ENCODE measurements at places on chromosomes 4 and X.

- DNase-seq: no peak
Observed at GRCh38 chr4:97582890-97583289, 560.4 kb downstream of the STPG2 start.

GRCh38 chr4:178778496-178778895 lies 1336.3 kb upstream of the AGA start:
- no peak for DNase-seq

GRCh38 chr4:13238936-13239335 lies 245.2 kb downstream of the RAB28 start:
- no peak for DNase-seq

DNA sequence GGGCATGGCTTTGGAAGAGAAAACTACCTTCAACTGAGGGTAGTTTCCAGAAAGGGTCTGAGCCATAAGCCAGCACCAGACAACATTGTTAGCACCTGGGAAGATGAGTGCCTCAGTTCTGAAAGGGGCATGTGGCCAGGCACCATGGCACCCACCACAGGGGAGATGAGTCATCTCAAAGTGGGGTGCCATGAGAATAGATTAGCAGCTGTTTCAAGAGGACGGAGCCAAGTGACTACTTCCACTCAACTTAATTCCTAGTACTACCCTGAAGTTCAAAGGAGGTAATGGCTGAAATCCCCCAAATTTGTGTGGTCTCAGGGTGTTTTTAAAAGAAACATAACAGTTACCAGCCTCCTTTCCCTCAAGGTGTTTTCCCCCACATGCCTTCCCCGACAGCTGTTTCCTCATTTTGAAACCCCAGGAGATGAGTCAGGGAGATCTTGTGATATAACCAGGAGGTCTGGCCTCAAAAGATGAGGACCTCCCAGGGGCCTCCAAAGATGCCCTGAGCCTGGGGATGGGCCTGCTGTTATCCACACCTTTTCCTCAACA lies 27.8 kb upstream of the FTHL17 start:
- no peak for DNase-seq

- no peak for DNase-seq
Observed at GRCh38 chrX:40004246-40004535, 93.6 kb downstream of the BCOR start.

GRCh38 chrX:20217271-20217670 lies 49.4 kb downstream of the RPS6KA3 start:
- no peak for DNase-seq

DNA sequence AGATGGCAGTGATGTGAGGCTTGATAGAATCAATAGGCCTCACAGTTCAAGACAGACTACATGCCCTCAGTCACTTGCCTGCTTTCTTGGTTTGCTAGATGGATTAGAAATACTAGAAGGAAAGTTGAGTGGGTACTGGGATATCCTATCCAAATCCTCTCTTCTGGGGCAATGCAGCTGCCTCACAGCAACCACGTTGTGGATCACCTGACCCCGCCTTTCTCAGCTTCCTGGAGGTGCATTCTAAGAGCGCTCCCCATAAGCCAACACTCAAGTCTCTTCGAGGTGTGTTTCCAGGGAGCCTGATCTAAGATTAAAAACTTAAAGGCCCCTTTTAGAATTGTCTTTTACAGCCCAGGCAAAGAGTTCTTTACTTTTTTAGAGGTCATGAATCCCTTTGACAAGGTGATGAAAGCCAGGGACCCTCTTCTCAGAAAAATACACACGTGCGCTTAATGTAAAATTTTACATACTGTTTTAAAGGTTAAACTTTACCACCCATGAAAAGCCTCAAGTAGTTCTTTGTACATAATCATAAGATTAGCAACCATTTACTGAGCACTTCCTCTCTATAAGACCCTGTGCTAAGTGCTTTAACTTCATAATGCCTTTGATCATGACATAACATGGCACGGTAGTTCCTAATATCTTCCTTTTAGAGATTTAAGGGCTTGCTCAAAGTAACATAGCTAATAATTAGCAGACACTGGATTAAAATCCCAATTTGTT lies 840 bp upstream of the RPL34 start:
- no peak for DNase-seq

GRCh38 chr4:148986951-148987350 lies 544.7 kb upstream of the NR3C2 start:
- DNase-seq: no peak

- DNase-seq: no peak
Observed at GRCh38 chrX:77167993-77168392, 279.2 kb upstream of the FGF16 start.

GRCh38 chr4:16457944-16458343 lies 231.7 kb upstream of the TAPT1 start:
- DNase-seq: no peak

DNA sequence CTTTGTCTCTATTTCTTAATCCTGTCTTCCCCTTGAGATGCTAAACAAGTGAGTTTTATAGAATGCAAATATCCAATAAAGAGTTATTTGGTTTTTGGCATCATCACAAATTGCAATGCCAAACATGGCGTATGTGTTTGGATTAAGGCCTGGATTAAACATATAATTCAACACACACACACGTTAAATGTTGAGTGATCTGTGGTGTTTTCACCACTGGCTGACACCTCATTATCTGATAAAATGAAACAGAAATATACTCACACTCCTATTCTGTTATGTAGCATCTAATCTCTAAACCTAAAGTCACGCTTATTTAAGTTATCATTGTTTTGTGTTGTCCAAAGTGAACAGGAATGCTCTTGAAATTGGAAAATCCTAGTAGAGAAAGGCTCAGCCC lies 506.2 kb downstream of the FSTL5 start:
- no peak for DNase-seq

- DNase-seq: no peak
Observed at GRCh38 chrX:6227935-6228334, 732 bp downstream of the NLGN4X start.

DNA sequence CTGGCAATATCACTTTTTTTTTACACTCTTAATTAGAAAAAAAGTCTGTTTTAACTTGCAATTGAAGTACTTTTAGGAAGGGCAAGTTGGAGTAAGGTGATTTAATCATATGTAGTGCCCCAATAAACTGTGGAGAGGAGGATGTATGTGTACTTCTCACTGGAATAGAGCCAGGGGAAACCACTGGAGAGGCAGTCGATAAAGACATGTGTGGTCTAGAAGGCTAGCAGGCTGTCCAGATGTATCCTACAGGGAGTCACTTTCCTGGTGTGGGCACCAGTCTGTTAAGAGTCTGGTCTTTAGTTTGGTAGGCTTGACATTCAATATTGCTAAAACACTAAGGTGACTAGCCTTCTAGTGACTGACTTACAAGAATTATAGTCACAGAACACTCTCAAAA lies 9.6 kb upstream of the SGMS2 start:
- DNase-seq: no peak

DNA sequence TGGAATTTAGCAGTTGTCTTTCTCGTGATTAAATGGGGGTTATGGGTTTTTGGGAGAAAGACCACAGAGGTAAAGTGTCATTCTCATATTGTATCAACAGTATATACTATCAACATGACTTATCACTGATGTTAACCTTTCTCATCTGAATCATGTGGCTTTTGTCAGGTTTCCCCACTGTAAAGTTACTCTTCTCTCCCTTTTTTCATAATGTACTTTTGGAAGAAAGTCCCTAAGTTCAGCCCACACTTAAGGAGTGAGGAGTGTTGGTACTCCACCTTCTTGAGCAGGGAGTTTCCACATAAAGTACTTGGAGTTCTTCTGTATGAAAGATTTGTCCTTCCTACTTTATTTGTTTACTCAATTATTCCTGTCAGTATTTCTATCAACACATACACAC lies 169.9 kb downstream of the ZNF330 start:
- DNase-seq: no peak

- DNase-seq: no peak
Observed at GRCh38 chr4:69785211-69785831, 24.9 kb upstream of the SULT1B1 start.

- DNase-seq: no peak
Observed at GRCh38 chr4:1446502-1447386, 40.5 kb upstream of the NKX1-1 start.

DNA sequence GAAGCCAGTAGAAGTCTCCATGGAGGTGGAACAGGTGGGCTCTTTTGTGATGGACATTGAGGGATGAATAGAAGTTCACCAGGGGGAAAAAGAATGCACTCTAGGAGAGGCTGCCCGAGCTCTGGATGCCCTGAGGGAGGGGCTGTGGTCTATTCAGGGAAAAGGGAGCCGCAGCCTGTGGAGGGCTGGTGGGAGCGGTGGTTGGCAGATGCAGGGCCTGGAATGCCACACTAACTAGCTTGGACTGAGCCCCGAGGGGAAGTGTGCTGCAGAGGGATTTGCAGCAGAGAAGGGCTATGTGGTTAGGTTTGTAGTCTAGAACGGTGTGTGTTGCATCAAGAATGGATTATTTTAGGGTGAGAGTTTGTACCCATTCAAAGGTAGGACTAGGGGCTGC lies 29.5 kb upstream of the PSAPL1 start:
- DNase-seq: no peak

GRCh38 chrX:9957743-9958142 lies 9.4 kb upstream of the CLDN34 start:
- no peak for DNase-seq
